Fibroblast of lung (primary cell): ENCODE measurements at places on chromosomes 13 and 19.
A peak's percentile ranks its signal among the peaks of the same experiment; 100 is the strongest.

DNA sequence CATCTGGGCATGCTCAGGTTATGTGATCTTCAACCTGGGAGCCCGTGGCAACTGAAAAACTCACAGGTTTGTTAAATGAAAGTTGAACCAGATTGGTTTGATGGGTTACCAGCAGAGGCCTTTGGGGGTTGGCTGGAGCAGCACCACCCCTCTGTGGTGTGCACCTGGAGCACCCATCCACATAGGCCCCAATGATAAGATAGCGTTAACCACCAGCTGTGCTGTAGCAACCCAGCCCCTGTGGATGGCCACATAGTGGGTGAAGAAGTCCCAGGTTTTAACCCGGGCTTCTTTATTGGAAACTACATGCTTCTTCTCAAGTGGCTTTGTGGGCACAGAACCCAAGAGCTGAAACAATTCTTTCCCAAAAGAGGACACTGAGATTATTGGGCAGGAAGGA, 22.6 kb upstream of the MTIF3 start:
- DNase-seq, result no peak

DNA sequence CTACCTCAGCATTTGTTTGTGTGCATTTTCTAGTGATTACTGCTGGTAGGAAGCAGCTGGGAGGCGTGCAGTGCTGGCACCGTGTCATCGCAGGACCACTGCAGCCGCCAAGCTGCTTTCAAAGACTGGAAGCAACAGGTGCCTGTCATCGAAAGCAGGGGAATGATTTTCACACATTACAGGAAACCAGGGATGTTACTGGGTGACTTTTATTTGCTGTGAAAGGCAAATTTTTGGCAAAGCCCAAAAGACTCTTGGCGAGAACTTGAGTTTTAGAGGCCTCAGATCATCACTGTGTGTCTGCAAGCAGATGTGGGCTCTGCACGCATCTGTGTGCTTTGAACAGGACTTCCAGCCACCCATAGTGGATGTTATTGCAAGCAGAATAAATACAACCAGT, 176.4 kb downstream of the FLT1 start:
- no peak for DNase-seq

DNA sequence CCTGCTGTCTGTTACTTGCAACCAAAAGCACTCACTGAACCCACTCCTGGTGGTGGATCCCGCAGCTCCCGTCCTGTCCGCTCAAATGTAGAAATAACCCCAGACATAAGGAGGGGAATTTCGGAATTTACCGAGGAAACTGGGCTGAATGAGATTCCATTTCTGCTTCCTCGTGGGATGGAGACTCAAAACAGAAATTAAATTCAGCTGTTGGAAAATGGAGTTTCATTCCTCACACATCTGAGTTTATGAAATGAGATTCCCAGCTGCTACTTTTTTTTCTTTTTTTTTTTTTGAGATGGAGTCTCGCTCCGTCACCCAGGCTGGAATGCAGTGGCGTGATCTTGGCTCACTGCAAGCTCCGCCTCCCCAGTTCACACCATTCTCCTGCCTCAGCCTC, 44.3 kb downstream of the COLGALT1 start:
- DNase-seq, result no peak

GRCh38 chr19:51091895-51092873, 9.5 kb upstream of the KLK14 start:
- no peak for DNase-seq

DNA sequence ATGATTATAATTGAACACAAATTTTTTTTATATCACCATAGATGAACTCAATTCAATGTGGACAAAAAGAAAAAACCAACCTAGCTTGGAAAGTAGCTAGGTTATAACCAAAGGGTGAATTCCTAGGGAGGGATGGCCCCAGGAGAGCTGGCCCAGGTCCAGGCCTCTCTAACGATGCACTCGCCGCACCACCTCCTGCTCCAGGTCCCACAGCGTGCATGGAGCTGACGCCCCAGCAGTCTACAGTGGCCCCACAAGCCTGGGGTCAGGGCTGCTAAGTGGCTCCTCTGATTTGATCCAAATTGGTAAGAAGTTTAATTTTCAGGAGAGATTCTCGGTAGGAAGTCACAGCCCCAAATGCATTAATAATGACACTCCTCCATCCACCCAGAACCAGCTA, 48.8 kb downstream of the TSHZ3 start:
- DNase-seq, result no peak

GRCh38 chr19:18329035-18329376, 6.1 kb upstream of the LSM4 start:
- DNase-seq, result no peak

- peak; percentile 17 for DNase-seq
Measured at GRCh38 chr19:36604656-36605100, 435 bp upstream of the ZNF382 start.

GRCh38 chr19:41303954-41304353, 6.0 kb upstream of the CCDC97 start:
- DNase-seq, result no peak

DNA sequence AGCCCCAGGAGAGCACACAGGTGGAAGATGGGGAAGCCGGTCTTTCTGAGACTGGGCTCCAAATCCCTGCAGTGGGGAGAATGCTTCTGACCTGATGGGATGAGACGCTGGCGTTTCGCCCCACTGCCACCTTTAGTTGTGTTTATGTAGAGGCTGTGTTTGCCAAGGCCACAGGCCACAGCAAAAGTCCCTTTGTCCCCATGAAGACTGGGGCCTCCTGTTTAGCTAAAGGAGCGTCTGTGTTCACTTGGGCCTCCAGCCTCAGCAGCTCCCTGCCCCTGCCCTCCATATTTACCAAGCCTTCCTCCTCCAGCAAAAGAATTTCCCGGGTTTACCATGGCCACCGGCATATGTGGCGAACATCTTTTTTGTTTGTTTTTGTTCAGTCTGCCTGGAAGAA, 10.4 kb upstream of the KLK14 start:
- DNase-seq, result no peak

- DNase-seq, result no peak
Measured at GRCh38 chr19:8577247-8577646, at the start of gene MYO1F. MYO1F (minus strand) TSS chr19:8577442; CDS start chr19:8577309, 133 bp downstream.

GRCh38 chr13:111902726-111903125, 164.2 kb upstream of the SOX1 start:
- DNase-seq, result no peak

GRCh38 chr13:28499609-28500008, 4.7 kb upstream of the FLT1 start:
- no peak for DNase-seq

DNA sequence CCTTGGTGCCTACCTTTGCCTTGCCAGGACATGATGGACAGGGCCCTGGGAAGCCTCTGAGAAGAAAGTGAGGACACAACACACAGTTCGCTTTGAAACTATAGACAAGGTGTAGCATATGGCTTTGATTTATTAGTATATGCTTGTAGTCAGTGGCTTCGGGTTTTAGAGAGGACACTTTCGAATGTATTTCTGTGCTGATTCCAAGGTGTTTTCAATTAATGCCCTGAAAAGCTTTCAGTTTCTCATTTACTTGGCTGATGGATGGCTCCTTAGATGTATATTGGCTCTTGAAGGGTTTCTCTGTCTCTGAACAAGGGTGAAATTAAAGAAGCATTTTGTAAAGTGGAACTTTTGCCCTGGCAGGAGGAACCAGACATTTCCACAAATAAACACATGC, 106.9 kb downstream of the POSTN start:
- DNase-seq, result no peak
